Jurkat, Clone E6-1 (cell line): ENCODE measurements at places on chromosomes 6 and 20.
A peak's percentile ranks its signal among the peaks of the same experiment; 100 is the strongest.

DNA sequence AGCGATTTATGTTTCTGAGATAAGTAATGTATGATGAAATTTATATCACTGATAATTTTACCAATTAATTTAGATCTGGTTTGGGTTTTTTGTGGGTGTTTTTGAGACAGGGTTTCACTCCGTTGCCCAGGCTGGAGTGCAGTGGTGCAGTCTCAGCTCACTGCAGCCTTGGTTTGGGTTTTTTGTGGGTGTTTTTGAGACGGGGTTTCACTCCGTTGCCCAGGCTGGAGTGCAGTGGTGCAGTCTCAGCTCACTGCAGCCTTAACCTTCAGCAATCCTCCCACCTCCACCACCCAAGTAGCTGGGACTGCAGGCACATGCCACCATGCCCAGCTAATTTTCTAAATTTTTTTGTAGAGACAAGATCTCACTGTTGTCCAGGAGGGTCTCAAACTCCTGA lies 13.0 kb downstream of the MRS2 start:
- no peak for DNase-seq

DNA sequence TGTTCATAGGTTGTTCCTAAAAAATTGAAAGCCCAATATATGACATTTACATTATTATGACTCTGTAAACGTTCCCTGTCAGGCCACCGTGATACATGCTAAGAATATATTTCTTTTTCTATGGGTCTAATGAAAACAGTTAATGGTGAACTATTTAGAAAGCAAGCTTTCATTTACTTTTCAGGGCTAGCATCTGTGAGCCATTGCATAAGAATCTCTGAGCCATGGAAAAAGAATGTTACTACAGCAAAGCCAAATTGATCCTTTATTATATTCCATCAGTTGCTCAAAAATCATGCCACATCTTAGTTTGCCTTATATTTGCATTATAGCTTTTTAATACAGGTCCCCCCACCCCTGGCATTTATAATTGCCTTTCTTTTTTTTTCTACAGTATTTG lies 275.5 kb downstream of the ZFAND3 start:
- no peak for DNase-seq

DNA sequence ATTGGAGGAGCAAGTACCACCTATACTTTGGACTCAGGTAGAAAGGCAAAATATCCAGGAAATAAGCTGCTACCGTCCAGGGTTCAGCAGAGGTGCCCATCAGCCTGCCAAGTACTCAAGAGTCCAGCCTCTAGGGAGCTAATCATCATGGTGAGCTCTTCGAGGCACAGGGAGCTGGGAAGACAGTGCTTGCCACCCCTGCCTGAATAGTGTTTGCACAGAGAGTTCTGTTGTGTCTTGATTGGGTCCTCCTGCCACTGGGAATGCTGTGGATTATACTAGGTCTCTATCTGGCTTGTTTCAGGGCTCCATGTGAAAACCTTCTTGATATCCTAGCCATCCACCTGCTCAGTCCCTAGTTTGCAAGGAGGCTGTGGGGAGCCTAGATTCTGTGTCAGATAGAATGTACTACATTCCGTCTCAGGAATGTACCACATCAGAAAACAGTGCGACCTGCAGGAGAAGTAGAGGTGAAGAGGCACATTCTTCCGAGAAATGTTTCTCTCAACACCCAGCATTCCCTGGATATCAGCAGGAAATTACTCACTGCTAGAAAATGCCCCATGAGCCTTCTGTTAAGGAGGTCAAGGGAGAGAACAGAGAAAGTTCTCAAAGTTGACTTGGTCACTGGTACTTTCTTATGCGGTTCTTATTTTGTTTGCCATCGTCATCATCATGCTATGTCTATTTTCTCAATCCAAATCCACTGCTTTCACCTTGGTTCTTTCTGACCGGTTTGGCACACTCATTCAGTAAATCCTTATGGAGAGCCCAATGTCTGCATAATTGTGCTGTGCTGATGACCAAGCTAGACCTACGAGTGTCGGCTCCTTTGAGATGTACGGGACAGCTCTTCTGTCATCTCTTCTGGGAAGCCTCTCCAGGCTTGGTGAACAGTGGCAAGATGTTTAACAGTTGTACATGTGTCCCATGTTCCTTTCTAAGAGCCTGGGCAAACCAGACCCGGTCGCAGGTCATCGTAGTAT lies 30.7 kb downstream of the PTPN1 start:
- DNase-seq, result no peak

DNA sequence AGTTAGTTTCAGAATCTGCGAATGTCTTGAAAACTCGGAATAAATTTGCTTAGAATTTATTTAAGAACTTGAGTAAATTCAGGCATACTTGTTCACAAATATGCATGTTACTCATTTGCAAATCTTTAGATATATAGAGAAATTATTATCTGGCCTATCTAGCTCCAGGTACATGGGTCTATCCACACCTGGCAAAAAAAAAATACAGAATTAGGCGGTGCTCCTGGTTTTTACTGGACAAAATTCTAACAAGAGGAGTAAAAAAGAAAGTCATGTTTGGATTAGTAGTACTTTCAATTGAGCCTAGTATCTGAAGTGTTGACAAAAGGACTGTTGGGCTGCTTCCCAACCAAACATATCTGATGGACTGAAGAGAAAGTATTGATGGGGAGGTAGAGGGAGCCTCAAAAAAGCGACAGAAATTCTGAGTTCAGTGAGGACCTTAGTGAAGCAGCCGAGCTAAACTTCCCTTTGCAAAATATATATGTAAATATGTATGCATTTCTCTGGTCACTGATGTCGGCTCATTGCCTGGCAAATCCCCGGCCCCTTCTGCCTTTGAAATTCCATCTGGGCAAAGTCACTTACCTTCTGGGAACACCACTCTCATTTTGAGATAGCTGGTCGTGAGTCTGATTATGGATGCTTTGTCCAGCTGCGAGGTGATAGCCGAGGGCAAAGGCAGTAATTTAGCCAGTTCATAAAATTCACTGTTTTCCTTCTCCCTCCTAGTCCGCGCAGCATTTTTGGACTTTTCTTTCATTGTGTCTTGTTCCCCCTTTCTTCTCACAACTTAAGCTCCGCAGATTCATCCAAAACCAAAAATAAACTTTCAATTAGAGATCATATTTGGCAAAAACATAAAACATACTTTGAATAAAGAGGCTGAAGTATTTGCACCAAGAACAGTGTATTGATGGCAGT lies 1.8 kb downstream of the SIM1 start:
- DNase-seq, result no peak

GRCh38 chr6:131424016-131424415 lies 149.0 kb upstream of the ARG1 start:
- DNase-seq, result no peak

- no peak for DNase-seq
Measured at GRCh38 chr20:7348253-7348652, 580.8 kb downstream of the BMP2 start.

- DNase-seq, result peak; percentile 88
Measured at GRCh38 chr6:26249957-26250697, 114.9 kb upstream of the BTN3A2 start.

DNA sequence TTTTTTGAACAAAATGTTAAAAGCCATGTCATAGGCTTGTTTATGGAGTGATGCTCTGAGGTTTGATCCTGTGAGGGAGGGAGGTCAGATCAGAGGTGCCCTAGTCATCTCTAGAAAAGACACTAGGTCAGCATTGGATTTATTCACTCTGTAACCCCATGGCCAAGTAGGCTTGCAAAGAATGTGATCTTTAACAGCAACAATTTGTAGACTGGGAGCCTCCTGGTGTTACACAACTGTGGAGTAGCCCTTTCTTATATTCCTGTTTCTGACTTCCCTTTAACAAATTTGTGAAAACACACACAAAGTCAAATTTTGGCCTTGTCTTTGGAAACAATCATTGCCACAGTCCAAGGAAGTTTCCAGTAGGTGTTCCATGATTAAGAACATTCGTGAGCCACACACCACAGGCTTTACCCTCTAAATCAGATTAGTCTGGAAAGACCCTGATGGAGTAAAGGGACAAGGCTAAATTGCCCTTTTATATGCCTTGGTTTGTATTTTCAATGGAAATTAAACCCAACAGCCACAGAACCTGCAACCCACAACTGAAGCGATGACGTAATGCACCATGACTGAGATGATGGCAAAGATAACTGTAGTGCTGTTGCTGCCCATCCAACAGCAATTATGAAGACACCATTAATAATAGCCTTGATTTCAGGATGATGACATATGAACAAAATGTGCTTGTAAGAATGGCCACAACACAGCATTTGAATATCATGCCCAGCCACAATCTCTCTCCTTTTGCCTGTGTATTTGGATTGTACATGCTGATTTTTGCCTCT lies 22.1 kb downstream of the SCP2D1 start:
- no peak for DNase-seq

DNA sequence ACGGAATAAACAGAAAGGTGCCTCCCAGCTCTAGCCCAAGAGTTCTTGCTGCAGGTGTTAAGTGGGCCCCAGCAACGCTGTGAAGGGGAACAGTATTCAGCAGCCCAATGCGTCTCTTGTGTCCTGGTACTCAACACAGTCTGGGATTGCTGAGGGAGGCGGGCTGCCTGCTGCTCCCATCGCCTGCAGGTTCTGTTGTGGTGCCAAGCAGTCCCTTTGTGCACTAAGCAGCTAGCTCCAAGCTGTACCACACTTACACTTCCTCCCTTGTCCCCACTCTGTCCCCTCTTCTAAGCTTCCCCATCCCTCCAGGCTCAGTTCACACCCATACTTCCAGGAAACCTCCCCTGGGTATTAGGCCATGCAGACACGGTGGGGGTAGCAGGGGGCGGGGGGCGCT lies 92.7 kb downstream of the AGPAT4 start:
- no peak for DNase-seq

- no peak for DNase-seq
Measured at GRCh38 chr20:8033151-8033841, 13.7 kb upstream of the TMX4 start.

DNA sequence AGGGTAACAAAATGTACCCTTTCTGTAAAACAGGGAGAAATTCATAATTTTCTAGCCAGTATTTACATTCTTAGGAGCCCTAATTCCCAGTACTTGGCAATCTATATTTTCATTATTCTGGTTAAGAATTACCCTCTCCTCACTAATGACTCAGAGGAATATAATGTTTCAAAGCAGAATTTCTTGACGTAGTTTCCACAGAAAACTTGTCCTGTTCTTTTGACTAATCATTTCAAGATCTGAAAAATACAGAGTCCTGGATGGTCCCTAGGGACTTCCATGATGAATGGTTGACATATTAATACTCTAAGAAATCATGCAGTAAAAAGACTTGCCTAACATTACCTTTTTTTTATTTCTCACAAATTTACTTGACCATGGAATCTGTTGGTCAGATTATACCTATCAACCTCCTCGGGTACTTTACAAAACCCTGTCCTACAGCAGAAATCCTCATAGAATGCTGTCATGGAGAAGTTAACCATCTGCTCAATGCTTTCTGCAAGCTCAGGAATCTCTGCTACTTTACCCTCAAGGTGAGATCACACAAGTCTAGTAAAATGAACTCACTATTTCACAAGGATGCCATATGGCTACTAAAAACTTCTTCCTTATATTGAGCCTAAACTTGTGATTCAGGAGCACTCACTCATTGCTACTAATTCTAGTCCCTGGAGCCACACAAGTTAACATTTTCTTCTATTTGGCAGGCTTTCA lies 202.1 kb upstream of the CNR1 start:
- no peak for DNase-seq

- no peak for DNase-seq
Measured at GRCh38 chr6:146915671-146916127, 288.5 kb upstream of the STXBP5 start.

DNA sequence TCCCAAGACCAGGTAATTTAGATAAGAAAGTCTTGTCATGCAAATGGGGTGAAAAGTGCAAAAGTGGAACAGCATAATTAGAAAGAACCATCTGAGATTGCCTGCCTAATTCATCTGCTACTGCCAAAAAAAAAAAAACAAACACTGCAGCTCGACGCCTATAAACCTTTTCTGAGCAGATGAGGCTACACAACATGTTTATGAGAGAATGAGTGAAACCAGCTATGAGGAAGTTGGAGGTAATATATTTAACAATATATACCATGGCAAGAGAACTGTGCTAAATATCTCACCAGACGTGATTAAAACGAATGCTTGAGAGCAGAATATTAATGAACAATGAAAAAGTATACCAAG lies 50.0 kb downstream of the LAMA4 start:
- DNase-seq, result no peak

GRCh38 chr6:44043479-44044153 lies 83.6 kb downstream of the MRPL14 start:
- DNase-seq, result no peak

GRCh38 chr20:62511915-62512610 lies 36.3 kb upstream of the GATA5 start:
- DNase-seq, result no peak
